ENCODE measurements at places on chromosomes 11 and 22. TPM values are rescaled to one million over a fixed set of nuclear protein-coding genes. Genes with fewer than 3 reads are reported as not detected.

Gene ZP1
- 0.31 TPM for total RNA-seq

DNA sequence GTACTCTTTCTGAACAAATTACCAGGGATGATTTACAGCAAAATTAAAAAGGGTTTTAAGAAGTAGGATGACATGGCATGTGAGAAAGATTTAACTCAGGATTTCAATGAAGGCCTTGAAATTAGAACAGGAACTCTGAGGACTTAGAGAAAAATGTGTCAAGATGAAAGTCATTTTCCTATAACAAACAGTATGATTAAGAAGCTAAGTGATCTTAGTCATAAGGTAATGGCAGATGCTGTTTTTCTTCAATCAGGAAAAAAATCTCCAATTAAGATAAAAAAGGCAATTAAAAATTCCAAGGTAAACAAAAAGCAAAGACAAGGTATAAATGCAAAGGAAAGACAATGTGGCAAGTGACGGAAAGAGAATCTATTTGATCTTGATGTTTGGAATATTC, 73.5 kb downstream of the GAB2 start:
- H3K4me1 ChIP-seq = peaks cover 47% of the 10 kb centered on the region
- no peak overlapping the region for H3K4me3 ChIP-seq
- DNase-seq = no peak

Gene SH3BP1
- 31.9 TPM for total RNA-seq

DNA sequence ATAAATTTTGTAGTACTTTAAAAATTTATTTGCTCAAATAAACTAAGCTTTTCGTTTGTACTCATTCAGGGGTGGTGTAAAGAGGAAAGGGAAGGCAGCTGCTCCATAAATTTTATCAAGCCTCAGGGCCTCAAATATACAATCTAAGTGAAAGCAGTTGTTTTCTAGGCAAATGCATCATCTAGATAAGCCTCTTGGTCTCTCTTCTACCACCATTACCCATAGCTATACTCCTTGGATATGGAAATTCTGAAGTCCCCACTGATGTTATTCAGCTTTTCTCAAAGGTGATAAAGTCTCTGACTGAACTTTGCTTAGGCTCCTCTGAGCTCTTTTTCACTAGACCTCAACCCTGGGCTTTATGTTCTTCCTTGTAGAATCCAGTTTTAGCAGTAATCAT, 1313.1 kb downstream of the JRKL start:
- DNase-seq = no peak
- no peaks in the 10 kb centered on the region for H3K27me3 ChIP-seq
- H3K36me3 ChIP-seq = no peaks in the 10 kb centered on the region
- H3K4me3 ChIP-seq = no peak overlapping the region

Gene NCR3LG1
- total RNA-seq = 4.8 TPM

GRCh38 chr11:119847853-119848252, 118.9 kb upstream of the NECTIN1 start:
- H3K27me3 ChIP-seq = no peaks in the 10 kb centered on the region
- no peaks in the 10 kb centered on the region for H3K36me3 ChIP-seq
- H3K4me3 ChIP-seq = no peak overlapping the region
- peaks cover 15% of the 10 kb centered on the region for H3K4me1 ChIP-seq
- no peak overlapping the region for H3K27ac ChIP-seq

Gene OTOG
- 1.8 TPM for total RNA-seq

DNA sequence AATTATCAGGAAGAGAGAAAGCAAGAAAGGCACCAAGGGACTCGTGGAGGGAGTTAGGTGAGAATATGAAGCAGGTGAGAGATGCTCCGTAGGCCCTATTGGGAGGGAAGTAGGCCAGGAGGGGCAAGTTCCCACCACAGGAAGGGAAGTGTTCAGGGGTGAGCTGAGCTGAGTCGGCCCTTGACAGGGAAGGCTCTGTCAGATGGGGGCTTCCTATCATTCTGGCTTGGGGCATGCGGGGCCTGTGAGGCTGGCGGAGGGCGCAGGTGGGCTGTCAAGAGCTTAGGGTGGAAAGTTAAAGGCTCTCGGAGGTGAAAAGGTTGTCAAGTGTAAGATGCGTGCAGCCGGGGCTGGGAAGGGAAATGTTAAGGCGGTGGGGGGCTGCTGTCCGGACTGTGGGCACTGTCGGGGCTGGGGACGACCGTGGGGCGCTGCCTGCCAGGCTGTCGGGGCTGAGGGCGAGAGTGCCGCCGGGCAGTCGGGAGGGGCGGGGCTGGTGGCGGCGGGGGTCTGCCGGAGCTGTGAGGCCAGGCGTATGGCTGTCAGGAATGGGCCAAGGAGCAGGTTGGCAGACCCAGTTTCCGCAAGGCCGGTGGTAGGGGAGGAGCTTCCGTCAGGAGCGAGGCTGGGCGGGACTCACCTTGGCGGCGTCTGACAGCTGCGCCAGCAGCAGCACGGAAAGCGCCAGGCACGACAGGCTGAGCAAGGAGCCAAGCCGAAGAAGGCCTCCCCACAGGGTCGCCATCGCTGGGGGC, 496 bp downstream of the TMEM9B start:
- peak overlapping the region; percentile 94 for H3K4me3 ChIP-seq
- H3K27me3 ChIP-seq = no peaks in the 10 kb centered on the region
- no peaks in the 10 kb centered on the region for H3K36me3 ChIP-seq

DNA sequence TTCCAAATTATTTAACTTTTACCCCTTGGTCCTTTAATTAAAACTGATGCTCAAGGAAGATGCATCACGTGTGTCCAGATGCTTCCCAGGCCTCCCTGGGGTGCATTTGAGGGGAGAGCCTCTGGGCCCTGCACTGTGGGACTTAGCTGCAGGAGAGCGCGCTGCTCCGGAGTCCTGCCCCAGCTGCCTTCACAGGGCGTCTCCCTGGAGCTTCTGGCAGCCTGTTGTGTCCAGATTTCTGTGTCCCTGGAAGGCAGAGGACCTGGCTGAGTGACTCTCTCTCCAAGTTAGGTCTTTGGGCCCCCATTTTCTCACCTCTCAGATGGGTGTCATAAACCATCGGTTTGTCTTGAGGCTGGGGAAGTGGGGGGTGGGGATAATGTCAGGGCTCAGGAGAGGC, 3.0 kb downstream of the ARHGAP8 start:
- H3K27ac ChIP-seq = peak overlapping the region; percentile 100
- H3K4me3 ChIP-seq = peak overlapping the region; percentile 83
- DNase-seq = no peak
- peaks cover 69% of the 10 kb centered on the region for H3K4me1 ChIP-seq

DNA sequence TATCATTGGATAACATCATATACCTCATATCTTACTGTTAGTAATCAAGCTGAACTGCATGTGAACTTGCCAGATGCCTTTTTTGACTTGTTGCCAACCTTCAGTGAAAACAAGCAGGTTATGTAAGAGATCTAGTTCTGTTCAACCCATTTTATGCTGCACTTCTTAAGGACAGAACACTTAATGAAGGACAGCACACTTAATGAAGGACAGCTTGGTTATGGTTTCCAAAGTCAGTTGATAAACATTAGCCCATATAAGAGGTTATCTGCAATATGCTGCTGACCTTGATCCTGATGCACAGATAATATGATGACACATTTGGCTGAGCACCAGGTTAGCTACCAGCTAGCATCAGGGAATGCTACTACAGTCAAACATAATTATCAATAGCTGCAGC, 358.7 kb upstream of the PDGFD start:
- DNase-seq = no peak
- no peak overlapping the region for H3K27ac ChIP-seq
- H3K4me3 ChIP-seq = no peak overlapping the region

DNA sequence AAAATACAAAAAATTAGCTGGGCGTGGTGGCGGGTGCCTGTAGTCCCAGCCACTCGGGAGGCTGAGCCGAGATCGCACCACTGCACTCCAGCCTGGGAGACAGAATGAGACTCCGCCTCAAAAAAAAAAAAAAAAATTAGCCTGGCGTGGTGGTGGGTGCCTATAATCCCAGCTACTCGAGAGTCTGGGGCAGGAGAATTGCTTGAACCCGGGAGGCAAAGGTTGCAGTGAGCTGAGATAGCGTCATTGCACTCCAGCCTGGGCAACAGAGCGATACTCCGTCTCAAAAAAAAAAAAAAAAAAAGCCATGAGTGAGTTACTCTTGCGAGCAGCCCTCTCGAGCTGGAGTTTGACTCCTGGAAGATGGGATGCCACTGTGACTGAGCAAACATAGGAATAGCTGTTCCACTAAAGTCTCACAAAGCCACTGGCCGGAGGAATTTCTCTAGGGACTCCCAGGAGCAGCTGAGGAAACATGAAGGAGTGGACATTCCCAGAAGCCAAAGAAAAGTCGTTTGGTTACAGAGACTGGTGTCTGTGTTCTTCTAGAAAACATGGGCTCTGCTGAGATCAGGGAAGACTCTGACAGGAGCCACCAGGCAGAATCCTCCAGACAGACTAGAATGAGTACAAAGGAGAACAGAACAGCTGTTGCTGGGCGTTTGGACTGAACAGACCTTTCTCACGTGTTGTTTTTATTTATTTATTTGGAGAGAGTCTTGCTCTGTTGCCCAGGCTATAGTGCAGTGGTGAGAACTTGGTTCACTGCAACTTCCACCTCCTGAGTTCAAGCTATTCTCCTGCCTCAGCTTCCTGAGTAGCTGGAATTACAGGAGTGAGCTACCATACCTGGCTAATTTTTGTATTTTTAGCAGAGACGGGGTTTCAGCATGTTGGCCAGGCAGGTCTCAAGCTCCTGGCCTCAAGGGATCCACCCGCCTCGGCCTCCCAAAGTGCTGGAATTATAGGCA, 32.4 kb upstream of the MYH9 start:
- no peaks in the 10 kb centered on the region for H3K36me3 ChIP-seq
- DNase-seq = no peak
- no peak overlapping the region for H3K4me3 ChIP-seq
- no peaks in the 10 kb centered on the region for H3K27me3 ChIP-seq
- H3K4me1 ChIP-seq = peaks cover 8% of the 10 kb centered on the region

Gene C11orf97
- not detected for total RNA-seq

- DNase-seq = no peak
- no peak overlapping the region for H3K27ac ChIP-seq
- no peaks in the 10 kb centered on the region for H3K36me3 ChIP-seq
- H3K4me1 ChIP-seq = no peaks in the 10 kb centered on the region
Measured at GRCh38 chr22:48779661-48780596, 1047.7 kb downstream of the BRD1 start.

GRCh38 chr11:20049231-20049630, 111.0 kb downstream of the DBX1 start:
- H3K4me1 ChIP-seq = peaks cover 52% of the 10 kb centered on the region
- H3K4me3 ChIP-seq = no peak overlapping the region
- H3K27me3 ChIP-seq = no peaks in the 10 kb centered on the region
- H3K36me3 ChIP-seq = peaks cover 42% of the 10 kb centered on the region

DNA sequence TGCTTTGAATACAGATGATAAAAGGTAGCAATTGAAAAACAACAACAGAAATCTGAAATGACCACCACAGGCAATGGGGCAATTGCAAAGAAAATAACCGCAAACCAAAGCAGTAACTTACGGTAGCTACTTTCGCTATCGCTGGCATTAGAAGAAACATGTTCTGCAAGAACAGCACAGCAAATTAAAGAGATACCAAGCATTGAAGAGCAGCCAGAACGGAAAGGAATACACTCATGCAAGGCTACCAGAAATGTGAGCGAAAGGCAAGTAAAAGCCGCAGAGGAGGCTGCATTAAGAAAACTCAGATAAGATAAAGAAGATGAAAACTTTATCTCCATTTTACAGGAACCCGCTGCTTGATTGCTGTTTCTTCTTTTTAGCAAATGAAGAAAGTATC, 194.1 kb upstream of the CCDC90B start:
- no peaks in the 10 kb centered on the region for H3K4me1 ChIP-seq
- no peak overlapping the region for H3K27ac ChIP-seq
- H3K36me3 ChIP-seq = no peaks in the 10 kb centered on the region
- DNase-seq = no peak
- H3K27me3 ChIP-seq = peaks cover 9% of the 10 kb centered on the region

DNA sequence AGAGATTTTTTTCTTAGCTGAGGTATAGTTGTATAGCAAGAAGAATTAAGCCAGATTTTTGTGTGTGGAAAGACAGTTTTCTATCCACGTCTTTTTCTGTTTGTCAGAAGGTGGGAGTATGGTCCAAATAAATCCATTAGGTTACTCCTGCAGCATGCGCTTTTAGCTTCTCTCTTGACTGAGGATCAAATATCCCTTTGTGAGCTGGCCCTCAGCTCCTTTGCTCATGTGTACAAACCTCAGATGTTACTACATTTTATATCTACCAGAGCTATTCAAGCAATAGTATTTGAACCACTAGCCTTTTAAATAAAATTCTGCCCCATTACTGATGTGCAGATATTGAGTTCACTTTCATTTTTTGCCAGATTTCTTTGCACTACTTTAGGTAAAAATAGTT, 8.8 kb upstream of the SIDT2 start:
- H3K27me3 ChIP-seq = no peaks in the 10 kb centered on the region
- peak overlapping the region; percentile 93 for H3K27ac ChIP-seq
- DNase-seq = no peak
- no peak overlapping the region for H3K4me3 ChIP-seq

DNA sequence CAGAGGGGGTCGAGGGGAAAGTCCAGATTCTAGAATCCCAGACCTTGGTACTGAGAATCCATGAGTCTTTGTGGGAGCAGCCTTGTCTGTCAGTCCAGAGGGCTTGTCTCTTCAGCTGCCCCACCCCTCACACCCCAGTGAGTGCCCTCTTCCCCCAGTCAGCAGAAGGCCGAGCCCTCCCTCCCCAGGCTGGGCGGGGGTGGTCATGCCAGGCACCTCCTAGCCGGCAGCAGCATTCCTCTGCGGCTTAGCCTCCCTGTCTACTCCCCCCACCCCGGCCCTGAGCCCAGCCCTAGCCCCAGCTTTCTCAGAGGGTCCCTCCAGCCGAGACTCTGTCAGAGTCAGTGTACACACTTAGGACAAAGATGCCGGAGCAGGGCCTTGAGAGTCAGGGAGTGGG, 4.6 kb downstream of the SOX10 start:
- H3K4me3 ChIP-seq = no peak overlapping the region
- peaks cover 42% of the 10 kb centered on the region for H3K27me3 ChIP-seq
- no peak for DNase-seq
- peaks cover 3% of the 10 kb centered on the region for H3K4me1 ChIP-seq
- H3K27ac ChIP-seq = no peak overlapping the region

DNA sequence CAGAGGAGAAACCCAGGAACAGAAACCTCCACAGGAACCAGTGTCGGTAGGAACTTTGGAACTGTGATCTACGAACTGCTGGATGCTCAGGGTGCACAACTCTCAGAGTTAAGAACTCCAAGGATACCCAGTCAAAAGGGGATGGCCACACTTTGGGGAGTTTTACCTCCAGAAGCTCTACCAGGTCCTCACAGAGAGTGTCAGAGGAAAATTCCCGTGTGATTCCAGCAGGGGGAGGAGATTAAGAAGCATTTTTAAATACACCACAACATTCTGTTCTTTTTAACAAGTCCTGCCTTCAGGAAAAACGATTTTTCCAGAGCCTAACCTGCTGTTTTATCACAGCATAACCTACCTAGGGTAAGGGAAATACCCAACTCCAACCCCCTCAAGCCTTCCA, 104.0 kb downstream of the SOX6 start:
- H3K36me3 ChIP-seq = peaks cover 14% of the 10 kb centered on the region
- H3K27me3 ChIP-seq = no peaks in the 10 kb centered on the region
- no peak overlapping the region for H3K27ac ChIP-seq

GRCh38 chr11:85096939-85097338, 530.2 kb downstream of the DLG2 start:
- no peak for DNase-seq
- H3K4me1 ChIP-seq = no peaks in the 10 kb centered on the region
- H3K27me3 ChIP-seq = no peaks in the 10 kb centered on the region
- no peak overlapping the region for H3K27ac ChIP-seq
- H3K4me3 ChIP-seq = no peak overlapping the region
- H3K36me3 ChIP-seq = no peaks in the 10 kb centered on the region

All from mesothelial cell of epicardium (in vitro differentiated cells).